ENCODE measurements at places on chromosomes 2 and 18.

GRCh38 chr18:3924455-3924854, 474.5 kb downstream of the TGIF1 start:
- no peak for DNase-seq

DNA sequence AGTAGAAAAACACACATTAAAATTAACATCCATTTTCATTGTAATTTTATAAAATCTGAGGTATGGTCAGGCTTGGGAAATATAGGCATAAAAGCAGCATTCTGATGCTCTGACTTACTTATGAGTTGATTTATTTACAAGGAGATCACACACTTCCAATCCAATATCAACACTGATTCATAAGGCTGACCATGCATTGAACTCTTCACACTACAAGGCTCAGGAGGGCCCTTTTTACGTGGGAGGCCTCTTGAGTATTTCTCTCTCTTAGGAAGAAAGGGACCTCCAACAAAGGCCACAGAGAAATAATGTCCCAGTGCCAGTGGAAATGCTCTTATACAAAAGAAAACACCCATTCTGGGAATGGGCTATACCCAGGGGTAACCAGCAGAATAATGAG, 222.8 kb downstream of the NAPG start:
- no peak for DNase-seq

DNA sequence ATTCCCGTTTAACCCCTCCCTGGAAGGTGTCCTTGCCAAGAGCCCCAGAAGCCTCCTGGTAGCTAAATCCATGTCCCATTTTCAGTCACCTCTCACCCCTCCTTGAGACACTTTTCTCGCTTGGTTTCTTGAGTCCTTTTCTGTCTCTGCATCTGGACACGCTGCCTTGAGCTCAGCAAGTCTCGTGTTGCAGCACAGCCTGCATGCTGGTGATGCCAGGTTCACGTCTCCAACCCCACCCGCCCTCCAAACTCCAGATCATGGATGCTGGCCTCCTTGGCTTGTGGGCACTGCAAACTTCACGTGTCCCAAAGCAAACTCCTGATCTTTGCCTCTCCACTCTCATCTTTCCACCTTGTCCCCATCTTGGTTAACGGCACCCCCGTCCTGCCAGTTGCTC, 39.3 kb downstream of the CENPO start:
- DNase-seq, result no peak

DNA sequence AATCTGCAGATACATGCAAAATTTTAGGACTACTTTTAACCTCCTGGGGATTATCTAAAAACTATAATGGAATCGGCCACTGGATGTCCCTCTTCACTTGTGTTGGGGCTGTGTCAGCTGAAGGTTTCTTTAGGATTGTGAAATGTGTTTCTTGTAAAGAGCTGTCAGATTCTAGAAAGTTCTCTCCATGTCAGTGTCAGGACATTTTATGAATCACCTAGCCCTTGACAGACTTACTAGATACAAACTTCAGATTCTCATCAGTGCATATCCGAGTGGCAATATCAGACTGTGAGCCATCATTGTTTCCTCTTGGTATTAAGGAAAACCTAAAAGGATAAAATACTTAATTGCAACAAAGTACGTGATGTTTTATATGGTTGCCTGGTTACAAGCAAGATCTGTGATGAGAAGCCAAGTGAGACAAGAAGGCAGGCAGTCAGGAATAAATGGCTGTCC, 107.3 kb downstream of the CPS1 start:
- no peak for DNase-seq

DNA sequence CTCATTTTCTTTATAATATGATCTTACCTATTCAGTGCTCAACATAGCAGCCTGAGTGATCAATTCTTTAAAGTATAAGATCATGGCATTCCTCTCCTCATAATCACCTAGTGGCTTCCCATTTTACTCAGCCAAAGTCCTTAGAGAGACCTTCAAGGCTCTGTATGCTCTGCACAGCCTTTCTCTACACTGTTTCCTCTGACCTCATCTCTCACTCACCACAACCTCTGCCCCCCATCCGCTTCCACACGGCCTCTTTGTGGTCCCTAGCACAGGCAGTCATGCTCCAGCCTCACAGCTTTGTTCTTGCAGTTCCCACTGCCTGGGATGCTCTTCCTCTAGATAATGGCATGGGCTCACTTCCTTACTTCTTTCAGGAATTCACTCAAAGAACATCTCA, 109.2 kb downstream of the HIBCH start:
- no peak for DNase-seq

DNA sequence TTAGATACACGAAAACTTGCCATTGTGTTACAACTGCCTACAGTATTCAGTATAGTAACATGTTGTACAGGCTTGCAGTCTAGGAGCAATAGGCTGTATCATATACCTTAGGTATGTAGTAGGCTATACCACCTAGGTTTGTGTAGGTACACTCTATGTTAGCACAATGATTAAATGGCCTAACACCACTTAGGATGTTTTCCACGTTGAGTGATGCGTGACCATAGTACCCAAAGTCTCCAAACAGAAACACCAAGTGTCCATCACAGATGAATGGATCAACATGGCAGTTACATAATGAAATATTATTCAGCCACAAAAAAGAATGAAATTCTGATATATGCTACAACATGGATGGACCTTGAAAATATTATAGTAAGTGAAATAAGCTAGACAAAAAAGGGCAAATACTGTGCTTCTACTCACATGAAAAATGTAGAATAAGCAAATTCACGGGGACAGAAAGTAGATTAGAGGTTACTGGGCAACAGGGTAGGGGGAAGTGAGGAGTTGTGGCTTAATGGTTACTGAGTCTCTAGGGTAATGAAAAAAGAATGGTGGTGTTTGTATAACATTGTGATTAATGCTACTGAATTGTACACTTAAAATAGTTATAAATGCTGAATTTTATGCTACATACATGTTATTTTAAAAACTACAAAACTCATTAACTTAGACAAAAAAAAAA, 62.6 kb downstream of the TMEM131 start:
- DNase-seq, result no peak

- no peak for DNase-seq
Observed at GRCh38 chr2:105785095-105785847, 40.6 kb downstream of the NCK2 start.

GRCh38 chr2:113278073-113278741, 514 bp downstream of the PAX8 start:
- no peak for DNase-seq

- no peak for DNase-seq
Observed at GRCh38 chr2:80462654-80463053, 158.1 kb upstream of the LRRTM1 start.

DNA sequence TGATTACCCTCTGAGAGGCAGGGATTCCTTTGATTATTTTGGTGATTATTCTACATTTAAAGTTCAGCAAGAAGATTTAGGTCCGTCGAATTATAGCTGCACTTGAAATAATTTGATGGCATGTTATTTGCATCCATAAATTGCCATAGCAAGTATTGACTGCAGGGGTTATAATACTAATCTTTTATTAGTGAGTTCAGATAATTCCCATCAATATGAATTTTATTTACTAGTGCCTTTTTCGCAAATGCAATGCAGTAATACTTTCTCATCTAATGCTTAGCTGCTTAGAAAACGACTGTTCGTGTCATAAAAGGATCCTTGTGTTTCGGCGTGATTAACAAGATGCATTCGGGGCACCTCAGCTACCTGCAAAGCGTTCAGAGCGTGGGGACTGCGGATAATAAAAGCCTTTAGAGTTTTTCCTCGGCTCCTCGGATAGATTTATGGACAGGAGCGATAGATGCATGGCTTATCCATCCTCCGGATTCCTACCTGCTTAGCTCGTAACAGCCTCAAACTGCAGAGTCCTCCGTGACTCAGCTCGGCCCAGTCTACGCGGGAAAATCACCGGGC, 2.5 kb upstream of the GBX2 start:
- DNase-seq, result no peak

DNA sequence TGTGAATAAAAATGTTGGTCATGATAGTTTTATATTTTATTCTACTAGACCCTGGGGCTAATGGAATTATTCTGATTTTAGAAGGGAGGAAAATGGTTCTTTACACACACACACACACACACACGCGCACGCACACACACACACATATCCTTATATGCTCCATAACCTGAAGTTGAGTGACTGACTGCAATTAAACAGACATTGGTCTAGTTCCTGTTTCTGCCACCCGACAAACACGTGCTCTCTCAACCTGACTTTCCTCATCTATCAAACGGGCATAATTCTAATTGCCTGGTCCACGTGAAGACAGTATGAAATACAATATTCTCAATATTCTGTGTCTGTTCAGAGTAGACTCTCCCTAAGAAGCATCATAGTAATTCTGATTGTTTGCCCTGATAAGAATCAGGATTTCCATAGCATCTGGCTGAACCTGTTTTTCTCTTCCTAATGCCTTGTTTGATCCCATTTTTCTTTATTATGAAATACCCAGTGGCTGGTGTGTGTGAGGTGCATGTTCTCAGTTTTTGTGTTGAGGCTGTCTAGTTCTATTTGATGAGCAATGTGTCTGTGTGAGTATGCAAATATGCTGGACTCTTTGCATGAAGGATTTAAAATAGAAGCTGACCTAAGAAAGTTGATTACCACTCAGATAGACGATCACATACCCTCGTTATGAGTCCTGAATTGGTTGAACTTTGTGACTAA, 51.0 kb downstream of the SETBP1 start:
- no peak for DNase-seq

- DNase-seq, result no peak
Observed at GRCh38 chr2:200602584-200602983, 16.8 kb downstream of the AOX1 start.

DNA sequence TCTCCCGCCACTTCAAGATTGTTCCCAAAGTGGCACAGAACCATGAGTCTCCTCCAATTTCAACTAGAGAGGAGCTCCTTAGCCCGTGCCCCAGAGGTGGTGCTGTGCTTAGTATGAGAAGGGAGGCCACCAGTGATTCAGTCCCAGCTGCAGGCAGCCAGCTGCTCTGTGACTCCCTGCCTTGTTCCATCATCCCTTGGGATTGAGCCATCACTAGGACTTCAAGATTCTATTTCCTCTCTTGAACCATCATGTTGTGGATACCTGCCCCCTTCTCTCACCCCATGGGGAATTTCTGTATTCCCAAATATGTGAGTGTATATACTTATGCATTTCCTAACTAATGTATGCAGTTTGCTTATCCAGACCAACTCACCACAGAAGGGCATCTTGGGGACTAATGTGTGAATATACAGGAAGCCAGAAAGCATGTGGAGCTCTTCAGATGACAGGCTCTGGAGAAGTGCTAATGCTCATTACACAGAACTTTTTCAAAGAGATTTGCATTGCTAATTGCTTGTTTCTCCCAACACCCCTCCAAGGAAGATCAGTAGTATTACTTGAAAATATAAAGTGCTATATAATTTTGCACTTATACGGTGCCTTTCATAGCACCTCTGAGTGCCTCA, 111.0 kb upstream of the MAP3K20 start:
- no peak for DNase-seq

- no peak for DNase-seq
Observed at GRCh38 chr2:236916651-236917050, 169.0 kb upstream of the COPS8 start.

Data from activated CD4-positive, alpha-beta T cell treated with anti-CD3 and anti-CD28 coated beads for 4 hours (primary cell).